ENCODE measurements at places on chromosomes 1 and 21.

GRCh38 chr1:159829273-159829634 is 2.6 kb downstream of the SLAMF8 start:
- no peak for DNase-seq

GRCh38 chr1:119323216-119323982 is 45.2 kb upstream of the HAO2 start:
- DNase-seq: no peak

GRCh38 chr1:177849579-177850290 is 120.1 kb downstream of the SEC16B start:
- DNase-seq: no peak

DNA sequence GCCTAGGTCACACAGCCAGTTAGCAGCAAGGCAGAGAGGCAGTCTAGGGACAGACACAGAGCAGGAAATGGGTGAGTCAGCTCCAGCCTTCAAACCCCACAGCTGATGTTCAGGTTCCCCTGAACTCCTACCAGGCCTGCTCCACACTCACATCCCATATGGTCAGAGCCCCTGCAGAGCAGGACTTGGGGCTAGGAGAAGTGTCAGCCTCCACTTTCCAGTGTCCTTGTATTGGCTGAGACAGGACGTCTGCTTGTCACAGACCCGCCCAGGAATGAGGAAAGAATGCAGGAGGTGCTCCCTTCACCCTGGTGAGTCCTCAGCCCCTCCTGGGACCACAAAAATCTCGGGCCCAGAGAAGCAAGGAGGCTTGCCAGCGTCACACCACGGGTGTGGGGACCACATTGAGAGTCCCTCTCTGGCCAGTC is 92.5 kb downstream of the LACTBL1 start:
- no peak for DNase-seq

- no peak for DNase-seq
Observed at GRCh38 chr1:5430911-5431697, 561.1 kb downstream of the NPHP4 start.

DNA sequence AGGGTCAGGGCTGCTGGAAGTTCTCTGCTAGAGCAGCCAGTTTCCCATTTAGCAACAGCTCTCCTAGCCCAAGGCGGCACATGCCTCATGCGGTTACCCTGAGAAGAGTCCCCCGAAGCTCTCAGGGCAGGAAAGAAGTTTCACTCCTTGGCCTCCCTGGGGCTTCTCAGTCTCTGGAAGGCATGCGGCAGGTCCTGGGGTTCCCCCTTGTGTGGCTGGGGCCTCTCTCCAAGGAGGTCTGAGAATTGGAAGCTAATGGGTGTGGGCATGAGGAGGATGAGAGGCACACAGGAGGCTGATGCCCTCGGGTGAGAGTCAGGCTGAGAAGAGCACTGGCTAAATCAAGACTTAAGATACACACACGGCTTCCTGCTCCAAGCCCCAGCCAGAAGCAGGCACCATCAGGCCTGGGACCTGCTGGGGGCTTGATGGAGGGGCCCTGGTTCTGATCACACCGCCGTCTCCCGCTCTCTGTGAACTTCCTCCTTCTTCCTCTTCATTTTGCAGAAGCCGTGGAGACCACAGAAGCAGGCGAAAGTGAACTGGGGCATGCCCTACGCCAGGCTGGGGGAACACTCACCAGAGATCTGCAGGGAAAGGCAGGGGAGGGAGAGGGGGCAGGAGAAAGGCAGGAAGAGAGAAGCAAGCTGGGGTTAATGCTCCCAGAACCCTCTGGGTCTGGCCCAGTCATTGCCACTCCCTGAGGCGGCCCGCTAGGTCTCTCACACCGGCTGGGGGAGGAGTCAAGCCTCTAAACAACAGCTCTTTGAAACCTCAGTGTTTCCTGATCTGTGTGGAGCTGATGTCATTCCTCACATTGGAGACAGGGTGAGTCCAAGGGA is 15.1 kb downstream of the BLACAT1 start:
- peak; percentile 86 for DNase-seq

DNA sequence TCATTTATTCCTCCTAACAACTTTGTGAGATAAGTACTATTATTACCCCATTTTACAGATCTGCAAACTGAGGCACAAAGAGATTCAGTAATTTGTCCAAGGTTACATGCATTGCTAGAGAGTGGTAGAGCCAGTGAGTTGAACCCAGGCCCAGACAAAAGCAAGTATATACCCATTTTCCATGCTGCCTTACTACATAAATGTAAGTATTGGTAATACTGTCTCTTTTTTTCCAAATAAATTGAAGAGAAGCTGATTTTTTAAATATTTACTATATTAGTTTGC is 33.8 kb upstream of the IRF2BP2 start:
- no peak for DNase-seq

DNA sequence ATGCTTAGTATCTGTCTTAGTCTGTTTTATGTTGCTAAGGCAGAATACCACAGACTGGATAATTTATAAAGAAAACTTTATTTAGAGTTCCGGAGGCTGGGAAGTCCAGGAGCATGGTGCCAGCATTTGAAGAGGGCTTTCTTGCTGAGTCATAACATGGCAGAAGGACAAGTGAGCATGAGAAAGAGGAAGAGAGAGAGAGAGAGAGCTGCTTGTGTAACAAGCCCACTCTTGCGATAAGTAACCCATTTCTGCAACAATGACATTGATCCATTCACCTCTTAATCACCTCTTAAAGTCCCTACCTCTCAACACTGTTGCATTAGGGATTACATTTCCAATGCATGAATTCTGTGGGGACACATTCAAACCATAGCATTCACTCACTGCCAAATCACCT is 11.7 kb upstream of the MYOCOS start:
- peak; percentile 58 for DNase-seq

- no peak for DNase-seq
Observed at GRCh38 chr21:38392661-38393060, 105.6 kb downstream of the ERG start.

DNA sequence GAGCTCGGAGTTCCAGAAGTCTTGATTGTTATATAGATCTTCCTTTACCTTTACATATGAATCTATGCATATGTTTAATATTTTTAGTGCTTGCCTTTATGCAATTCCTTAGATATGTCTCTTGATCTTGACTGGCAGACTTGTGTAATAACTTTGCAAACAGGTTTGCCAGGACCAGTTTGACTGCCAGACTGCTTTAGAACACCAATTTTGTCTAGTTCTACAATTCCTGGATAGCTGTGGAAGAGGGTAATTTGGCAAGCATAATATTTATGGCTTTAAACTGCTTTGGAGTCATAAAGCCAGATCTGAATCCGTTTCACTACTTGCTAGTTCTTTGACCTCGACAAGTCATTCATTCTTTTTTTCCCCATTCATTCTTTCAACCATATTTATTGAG is 250.0 kb downstream of the FAF1 start:
- DNase-seq: no peak

GRCh38 chr1:36157115-36157903 is 1.3 kb downstream of the MAP7D1 start:
- no peak for DNase-seq

DNA sequence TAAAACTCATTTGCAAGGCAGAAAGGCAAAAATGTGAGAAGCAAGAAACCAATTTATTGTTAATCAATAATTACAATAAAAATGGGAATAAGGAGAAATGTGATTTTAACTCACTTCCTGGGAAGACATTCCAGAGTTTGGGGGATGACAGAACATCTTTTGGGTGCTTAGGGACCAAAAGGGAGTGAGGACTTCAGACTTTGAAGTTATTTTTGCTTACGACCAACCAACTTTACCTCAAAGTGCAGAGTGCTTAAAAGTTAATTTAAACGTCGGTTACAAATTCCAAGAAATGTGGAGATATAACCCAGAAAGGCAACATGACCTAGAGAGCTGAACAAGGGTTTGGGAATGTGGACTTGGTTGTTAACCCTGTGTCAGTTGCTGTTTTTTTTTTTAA is 234.5 kb upstream of the C1orf105 start:
- DNase-seq: no peak
